Erythroblast (primary cell): ENCODE measurements at places on chromosomes 6 and 20.

DNA sequence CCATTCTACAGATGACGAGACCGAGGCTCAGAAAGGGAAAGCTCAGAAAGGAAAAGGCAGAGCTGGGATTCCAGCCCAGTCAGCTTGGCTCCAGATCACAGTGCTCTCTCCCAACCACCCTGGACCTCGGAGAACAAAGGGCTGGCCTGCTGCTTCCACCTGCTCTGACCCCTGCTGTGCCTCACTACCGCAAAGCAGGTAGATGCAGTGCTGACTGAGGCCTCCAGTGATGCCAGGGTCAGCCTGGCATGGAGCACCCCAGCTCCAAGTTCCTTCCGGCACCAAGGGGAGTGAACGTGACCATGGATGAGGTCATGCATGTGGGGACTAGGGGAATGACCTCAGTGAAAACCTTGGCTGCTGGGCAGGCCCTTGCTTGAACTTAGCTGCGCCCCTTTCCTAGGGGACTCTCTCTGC is 20.7 kb upstream of the TLDC2 start:
- no peak for DNase-seq

DNA sequence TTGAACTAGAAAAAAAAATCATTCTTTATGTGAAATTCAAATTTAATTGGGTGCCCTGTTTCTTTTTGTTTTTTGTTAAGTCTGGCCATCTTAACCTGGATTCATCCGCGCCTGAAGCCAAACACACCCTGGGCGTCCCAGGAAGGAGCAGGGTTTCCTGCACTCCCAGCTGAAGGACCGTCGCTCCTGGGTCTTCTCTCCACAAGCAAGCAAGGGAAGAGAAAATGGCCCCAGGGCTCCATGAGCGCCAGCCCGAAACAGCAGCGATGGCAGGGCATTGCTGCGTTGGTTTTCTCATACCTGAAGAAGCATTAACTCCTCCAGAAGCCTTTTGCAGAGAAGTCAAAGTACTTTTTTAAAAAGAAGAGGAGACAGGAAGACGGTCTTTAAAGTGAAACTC is 105.4 kb upstream of the AFDN start:
- no peak for DNase-seq

GRCh38 chr6:15527838-15528617 is 134.8 kb downstream of the DTNBP1 start:
- DNase-seq: no peak

DNA sequence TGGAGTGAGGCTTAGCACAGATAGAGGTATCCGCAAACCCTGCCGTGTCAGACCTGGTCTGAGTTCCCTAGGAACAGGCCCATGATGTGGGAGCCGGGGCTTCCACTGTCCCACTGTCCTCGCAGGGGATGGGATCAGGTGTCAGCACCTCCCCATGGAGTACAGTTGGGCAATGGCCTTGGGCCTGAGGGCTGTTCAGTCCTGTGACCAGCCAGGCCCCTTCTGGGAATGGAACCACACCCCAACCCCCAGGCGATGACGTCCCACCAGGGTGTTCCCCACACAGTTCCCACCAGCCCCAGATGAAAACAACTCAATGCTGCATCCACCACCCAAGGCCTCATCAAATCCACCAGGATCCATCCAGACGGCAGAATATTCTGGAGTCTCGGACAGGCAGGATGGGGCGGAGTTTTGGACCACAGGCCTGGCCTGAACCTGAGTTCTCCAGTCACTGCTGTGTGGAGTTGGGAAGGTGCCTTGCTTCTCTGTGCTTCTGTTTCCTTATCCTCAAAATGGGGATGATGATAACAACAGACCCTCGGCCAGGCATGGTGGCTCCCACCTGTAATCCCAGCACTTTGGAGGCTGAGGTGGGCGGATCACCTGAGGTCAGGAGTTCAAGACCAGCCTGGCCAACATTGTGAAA is 62.2 kb downstream of the UBE2V1 start:
- no peak for DNase-seq

DNA sequence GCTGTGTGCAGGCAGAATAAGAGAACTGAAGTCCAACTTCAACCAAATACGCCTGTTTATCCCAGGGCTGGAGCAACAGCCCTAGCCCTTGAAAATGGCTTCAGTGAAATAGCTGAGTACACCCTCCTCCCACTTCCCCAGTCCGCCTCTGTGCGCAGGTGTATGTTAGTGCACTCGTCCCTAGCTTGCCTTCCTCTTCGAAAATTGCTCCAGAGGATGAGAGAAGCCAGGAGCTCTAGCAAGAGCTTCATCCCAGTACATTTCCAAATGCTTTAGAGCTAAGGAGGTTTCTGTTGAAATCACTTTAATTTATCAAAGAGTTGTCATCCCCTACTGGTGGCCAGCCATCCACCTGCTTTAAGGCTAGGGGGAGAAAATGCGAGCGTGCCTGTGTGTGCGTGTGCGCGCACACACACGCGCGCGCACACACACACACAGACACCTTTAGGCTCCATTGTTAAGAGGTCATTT is 5.4 kb upstream of the POU3F2 start:
- no peak for DNase-seq

DNA sequence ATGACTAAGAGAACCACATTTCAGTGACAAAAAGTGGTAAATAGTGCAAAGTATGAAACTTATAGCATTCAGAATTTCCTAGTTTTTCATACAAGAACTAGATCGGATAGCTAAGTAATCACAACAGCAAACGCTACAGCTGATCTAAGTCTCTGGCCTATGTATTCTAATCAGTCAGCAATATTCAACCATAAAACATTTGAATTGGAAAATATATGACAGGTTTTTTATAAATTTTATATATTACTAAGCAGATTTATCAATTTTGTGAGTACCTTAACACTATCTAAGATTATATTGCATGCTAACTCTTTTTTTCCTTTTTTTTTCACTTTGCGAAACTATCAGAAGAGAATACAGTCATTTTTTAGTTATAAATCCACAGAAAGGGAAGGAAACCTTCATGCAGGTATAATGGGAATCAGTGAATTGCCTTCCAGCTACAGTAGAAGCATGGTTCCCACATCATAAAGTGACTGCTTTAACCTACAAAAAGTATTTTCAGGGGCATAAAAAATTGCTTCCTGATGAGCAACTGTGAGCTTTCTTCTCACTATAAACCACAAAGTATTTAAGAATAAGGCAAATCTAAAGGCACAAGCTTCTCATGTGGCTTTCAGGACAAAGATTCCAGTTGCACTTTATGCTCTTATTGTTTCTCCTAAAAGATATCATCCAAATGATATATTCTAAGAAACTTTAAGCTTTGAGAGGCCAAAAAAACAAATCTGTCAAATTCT is 74.0 kb upstream of the GJE1 start:
- no peak for DNase-seq

- DNase-seq: no peak
These were observed 92.6 kb downstream of the MAP3K7 start for GRCh38 chr6:90494067-90494780.

DNA sequence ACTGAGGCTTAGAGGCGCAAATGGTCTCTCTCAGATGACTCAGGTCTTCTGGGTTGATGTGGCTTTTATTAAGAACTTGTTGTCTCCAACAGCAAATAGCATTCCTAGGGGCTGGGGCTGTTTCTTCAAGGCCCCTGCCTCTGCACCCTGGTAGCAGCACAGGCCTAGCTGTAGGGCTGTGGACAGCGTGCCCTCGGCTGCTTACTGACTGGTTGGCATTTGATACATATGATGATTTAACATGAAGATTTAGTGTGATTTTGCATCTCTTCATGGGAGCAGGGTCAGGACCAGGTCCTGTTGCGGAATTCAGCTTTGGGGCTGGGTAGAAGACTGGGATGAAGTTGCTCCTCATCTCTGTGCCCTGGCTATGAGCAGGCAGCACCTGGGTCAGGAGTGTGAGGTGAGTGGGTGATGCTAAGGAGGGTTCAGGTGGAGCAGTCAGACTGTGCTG is 24.3 kb upstream of the IER3 start:
- DNase-seq: no peak

GRCh38 chr6:15444881-15445280 is 199.0 kb downstream of the JARID2 start:
- DNase-seq: peak; percentile 27

DNA sequence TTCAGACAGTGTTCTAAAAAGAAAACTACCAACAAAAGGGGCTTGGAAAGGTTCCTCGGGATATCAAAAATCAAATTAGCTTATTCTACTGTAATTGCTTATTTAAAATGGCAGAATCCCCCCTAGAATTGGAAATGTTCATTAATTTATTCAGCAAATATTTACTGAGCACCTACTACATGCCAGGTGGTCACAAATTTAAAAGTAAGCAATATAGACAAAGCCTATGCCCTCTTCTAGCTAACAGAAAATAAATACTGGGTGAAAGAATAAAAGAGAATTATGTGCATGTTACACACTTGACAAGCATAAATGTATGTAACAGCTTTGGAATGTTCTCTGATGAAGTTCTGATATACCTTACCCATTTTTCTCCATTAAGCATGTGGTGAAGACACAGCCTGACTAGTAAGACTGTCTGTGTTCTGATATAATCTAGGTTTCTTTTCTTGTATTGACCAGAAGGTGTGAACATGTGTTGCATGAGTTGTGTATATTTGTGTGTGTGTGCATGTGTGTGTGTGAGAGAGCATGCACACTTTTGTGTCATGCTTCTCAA is 606.7 kb upstream of the CITED2 start:
- no peak for DNase-seq

DNA sequence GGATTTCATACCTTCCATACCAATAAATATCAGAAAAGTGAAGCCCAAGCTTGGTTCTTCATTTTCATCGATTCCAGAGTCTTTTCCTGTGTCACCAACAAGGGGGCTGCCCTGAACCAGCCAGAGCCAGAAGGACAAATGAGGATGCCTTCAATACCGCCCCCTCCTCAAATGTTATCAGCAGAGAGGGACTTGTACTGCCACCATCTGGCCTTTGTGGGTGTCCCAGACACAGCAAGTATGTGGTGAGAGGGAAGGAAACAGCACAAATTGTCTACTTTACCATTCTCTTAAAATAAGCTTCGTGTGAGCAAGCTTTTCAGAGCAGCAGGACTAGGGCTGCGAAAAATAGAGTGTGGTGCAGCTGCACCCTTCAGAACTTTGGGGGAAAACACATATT is 165.3 kb downstream of the SOBP start:
- no peak for DNase-seq

GRCh38 chr20:39090906-39091305 is 128.8 kb downstream of the DHX35 start:
- no peak for DNase-seq

DNA sequence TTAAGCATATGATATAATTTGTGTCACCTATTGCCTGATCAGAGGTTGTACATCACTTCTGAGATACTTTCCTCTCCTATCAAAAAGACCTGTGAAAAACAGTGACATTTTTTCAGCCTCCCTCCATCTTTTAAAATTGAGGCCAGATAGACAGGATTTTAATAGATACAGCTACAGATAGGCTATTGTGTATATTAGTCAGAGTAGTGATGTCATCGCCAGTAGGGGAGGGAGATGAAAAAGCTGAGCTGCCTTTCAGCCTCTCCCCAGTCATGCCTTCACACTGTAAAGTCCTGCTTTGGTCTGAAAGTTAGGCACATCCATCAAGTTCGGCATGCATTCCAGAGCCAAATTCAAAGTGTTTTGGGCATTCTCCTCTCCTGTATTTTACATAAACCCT is 7.9 kb upstream of the PABPC1L start:
- DNase-seq: peak; percentile 41

- DNase-seq: no peak
These were observed 258.4 kb downstream of the HDGFL1 start for GRCh38 chr6:22827760-22828159.

DNA sequence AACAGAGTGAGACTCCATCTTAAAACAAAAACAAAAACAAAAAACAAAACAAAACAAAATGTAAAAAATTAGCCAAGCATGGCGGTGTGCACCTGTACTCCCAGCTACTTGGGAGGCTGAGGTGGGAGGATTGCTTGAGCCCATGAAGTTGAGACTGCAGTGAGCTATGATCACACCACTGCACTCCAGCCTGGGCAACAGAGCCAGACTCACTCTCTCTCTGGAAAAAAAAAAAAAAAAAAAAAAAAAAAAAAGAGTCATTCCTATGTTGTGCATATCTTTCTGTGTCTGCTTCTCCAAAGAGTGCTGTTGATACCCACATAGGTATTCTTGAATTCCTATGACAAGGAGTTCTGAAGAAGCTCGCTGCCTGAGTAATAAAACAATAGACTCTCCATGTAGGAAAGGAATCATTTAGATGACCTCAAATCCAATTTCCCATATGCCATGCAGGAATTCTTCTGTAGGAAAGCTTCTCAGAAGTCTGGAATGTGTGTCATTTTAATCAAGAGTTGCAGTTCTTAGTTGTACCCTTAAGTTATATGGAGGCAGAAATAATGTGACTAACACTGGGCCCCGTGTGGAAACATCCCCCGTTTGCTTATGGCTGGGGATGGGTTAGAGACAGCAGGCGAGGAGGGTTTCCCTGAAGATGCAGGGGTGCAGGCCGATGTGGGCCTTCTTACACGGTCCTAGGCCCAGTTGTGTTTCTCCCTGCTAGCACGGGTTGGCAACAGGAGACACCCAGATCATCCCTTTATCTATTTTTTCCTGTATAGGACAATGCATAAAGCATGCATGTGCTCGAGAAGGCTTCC is 79.4 kb downstream of the ZDHHC14 start:
- peak; percentile 41 for DNase-seq

GRCh38 chr6:125314009-125314581 is 12.3 kb upstream of the HDDC2 start:
- DNase-seq: peak; percentile 65

GRCh38 chr6:107331409-107332386 is 127.7 kb downstream of the PDSS2 start:
- no peak for DNase-seq
